Activated effector memory CD4-positive, alpha-beta T cell treated with Interleukin-2 at 50 U/mL for 16 hours (primary cell): ENCODE measurements at places on chromosomes 7 and 10.

DNA sequence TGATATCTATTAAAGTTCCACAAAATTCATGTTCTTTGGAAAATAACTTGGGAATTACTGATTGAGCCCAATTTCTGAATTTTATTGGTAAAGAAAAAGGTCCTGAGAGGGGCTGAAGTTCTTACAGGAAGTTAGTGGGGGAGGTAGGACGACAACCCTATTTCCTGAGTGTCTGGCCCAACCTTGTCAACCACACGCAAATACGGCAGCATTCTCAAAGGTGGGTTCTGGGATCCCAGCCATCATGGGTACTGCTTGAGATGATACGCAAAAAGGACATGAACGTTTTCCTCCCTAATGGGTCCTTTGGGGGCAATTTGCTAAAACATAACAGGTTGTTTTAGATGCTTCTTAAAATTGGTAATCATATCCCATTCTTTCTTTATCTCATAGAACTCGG lies 2.7 kb upstream of the PDCD4 start:
- peak; percentile 43 for DNase-seq

GRCh38 chr10:78527296-78527695 lies 493.6 kb downstream of the RPS24 start:
- no peak for DNase-seq

- no peak for DNase-seq
These were observed 4.7 kb upstream of the HGF start for GRCh38 chr7:81774551-81774950.

GRCh38 chr7:142111499-142111898 lies at the start of gene MGAM2:
Gene MGAM2 (plus strand): TSS chr7:142111718. CDS start chr7:142116874, 5,156 bp downstream.
- DNase-seq = no peak

DNA sequence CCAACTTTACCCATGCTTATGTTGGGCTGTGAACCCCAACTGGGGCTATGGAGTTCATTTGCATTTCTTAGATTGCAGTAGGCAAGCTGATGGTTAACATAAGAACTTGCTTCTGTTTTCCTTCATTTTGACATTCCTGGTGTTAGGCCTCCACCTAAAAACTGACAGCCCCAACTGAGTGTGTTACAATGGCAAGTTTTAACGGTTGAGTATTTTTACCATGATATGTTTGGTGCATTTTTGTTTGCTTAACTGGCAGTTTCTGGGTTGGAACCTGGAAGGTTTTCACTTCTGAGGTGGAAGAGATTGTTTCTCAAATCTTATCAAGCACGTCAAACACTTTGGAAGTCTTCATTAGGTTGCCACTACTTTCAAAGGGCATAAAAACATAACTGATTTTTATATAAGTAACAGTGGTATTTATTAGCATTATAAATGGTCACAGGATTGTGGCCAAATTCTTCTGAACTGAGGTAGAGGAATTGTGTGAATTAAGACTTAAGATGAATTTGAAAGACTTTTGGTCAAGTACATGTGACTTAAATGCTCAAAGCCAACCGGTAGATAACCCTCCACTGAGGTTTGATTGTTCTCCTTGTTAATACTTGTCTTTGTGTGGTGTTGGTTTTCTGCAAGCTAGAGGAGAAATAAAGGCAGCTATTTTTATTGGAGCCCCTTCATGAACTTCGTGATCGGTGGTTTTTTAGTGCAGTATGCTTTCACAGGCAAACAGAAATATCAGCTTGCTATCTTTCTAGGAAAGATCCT lies 2.8 kb downstream of the BMI1 start:
- no peak for DNase-seq

- DNase-seq = no peak
These were observed 52.8 kb downstream of the DDC start for GRCh38 chr7:50512384-50512783.

GRCh38 chr7:90180011-90180585 lies 25.8 kb downstream of the STEAP1 start:
- no peak for DNase-seq

- DNase-seq = no peak
These were observed 139.7 kb downstream of the ATE1 start for GRCh38 chr10:121788115-121788514.

- DNase-seq = no peak
These were observed 94.9 kb upstream of the ZNF438 start for GRCh38 chr10:31126593-31126992.

- DNase-seq = no peak
These were observed 2.4 kb upstream of the MKLN1 start for GRCh38 chr7:131325179-131325840.

- DNase-seq = no peak
These were observed 104.2 kb downstream of the ANKRD7 start for GRCh38 chr7:118328505-118329211.

- no peak for DNase-seq
These were observed 75.9 kb downstream of the CREB5 start for GRCh38 chr7:28488061-28488791.

GRCh38 chr10:62655337-62655994 lies 149.1 kb upstream of the ADO start:
- DNase-seq = no peak

DNA sequence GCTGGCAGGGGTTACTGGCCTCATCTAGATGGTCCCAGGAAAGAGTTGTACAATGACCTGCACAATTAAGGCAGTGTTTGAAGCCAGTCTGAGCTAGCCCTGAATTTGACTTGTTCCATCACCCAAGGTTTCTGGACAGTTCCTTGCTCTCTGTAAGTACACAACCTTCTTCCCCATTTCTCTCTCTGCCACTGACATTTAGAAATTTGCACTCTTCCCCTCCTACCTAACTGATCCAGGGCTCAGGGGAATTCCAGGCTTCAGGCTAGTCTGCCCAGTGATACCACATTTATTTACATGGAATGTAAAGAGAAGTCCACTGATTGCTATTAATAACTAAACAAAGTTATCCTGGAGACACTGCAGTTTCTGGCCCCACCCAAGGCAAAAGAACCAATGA lies 139.0 kb upstream of the GPR26 start:
- no peak for DNase-seq

- DNase-seq = no peak
These were observed 38.4 kb downstream of the ANK3 start for GRCh38 chr10:60351191-60351853.

GRCh38 chr7:12031638-12032037 lies 179.5 kb upstream of the TMEM106B start:
- DNase-seq = no peak

DNA sequence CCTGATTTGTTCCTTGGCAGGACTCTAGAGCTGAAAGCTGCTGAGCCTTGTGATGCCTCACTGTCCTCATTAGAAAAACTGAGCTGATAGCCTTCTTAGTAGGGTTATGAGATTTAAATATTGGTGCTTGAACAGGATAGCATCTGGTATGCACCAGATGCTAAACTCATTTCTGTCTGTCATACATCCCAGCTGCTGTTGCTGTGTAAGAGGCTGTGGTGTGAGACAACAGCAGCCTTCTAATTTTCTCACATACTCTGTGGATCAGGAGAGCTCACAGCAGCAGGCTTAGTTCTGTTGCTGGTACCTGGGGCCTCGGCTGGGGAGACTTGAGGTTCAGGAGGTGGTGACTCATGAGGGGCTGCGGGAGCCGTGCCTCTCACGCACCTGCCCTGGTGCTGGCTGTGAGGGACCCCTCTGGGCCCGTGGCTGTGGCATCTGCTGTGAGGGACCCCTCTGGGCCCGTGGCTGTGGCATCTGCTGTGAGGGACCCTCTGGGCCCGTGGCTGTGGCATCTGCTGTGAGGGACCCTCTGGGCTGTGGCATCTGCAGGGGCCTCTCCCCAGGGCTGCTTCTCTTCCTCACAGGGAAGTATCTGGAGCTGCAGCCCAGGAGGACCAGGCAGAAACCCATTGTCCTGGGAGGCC lies 12.5 kb downstream of the DYNC2I1 start:
- DNase-seq = no peak

DNA sequence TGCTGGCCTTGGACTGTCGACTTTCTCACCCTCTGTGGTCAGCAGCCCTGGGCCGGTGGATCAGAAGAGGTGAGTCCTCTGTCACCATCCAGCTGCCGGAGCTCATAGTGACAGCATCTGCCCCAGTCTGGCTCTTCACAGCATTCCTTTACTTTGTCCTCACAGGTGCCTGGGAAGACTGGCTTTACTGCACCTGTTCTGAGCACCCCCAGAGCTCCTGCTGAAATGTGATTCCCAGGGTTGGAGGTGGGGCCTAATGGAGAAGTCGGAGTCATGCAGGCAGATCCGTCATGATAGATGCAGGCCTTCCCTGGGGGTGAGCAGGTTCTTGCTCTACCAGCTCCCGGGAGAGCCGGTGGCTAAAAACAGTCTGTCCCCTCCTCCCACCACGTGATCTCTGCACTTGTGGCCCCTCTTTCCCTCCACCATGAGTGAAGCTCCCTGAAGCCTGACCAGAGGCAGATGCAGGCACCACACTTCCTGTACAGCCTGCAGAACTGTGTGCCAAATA lies 171.5 kb downstream of the ZMYND11 start:
- DNase-seq = no peak

DNA sequence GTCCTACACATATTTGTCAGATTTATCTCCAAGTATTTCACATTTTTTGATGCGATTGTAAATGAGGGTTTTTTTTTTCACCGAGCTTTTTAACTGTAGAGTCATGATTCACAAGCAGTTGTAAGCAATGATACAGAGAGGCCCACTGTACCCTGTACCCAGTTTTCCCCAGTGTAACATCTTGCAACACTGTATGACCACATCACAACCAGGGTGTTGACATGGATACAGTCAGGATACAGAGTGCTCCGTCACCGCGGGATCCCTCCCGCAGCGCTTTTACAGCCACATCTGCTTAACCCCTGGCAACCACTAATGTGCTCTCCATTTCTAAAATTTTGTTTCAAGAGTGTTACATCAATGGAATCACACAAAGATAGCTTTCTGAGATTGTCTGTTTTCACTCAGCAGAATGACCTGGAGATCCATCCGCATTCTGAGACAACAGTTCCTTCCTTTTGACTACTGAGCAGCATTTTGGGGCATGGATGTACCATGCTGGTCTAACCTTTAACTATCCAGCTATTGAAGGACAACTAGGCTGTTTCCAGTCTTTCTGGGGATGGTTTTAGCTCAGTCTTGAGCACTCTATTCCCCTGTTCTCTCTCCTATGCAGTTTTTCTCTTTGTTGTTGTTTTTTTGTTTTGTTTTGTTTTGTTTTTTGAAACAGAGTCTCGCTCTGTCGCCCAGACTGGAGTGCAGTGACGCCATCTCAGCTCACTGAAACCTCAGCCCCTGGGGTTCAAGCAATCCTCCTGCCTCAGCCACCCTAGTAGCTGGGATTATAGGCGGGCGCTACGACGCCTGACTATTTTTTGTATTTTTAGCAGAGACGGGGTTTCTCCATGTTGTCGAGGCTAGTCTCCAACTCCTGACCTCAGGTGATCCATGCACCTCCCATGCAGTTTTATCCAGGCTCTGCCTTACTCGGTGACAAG lies 25.9 kb downstream of the GPRIN2 start:
- no peak for DNase-seq

GRCh38 chr7:151131592-151132293 lies 35.8 kb downstream of the GBX1 start:
- no peak for DNase-seq

DNA sequence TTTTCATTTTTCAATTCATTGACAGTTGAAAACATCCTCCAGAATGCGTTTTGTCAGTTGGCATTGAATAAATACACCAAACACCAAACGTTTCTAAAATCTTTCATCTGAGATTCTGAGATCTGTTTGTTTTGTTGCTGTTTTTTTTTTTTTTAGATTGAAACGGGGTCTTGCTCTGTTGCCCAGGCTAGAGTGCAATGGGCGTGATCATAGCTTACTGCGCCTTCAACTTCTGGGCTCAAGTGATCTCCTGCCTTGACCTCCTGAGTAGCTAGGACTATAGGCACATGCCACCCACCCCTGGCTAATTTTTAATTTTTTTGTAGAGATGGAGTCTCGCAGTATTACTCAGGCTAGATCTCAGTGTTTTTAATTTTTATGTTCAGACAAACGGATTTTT lies 30.7 kb downstream of the ZRANB1 start:
- no peak for DNase-seq

GRCh38 chr7:98483964-98484545 lies 83.2 kb upstream of the BAIAP2L1 start:
- no peak for DNase-seq

GRCh38 chr10:101135141-101136006 lies 4.3 kb downstream of the TLX1 start:
- no peak for DNase-seq

DNA sequence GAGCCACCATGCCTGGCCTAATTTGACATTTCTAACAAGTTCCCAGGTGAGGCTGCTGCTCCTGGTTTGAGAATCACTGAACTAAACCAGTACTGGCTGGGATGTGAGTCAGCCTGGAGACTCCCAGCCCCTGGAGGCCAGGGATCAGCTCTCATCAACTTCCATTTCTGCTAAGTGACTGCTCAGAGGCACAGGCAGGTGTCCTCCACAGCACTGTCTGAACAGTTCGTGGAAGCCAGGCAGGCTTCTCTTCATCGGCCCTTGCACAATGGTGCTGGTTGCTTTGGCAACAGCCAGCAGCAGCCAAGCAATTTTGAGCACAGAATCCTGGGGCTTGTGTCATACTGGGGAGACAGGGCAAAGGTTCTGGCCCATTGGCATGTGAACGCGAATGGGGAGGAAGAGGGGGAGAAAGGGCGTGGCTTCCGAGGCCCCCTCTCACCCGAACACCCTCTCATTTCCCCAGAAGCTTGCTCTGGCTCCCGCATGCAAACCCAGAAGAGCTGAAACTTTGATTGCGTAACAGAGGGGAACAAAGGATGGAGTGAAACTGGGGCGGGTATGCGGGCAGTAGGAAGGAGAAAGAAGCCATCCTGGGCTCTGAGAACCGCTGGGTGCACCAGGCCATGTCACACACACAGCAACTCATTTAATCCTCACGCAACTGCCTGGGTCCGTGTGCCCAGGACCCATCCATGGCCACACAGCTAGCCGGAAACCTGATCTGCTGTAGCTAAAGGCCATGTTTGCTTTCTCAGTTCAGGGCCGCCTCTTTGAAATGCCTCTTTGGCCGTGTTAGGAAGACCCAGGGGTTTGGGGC lies 9.0 kb upstream of the POR start:
- no peak for DNase-seq

DNA sequence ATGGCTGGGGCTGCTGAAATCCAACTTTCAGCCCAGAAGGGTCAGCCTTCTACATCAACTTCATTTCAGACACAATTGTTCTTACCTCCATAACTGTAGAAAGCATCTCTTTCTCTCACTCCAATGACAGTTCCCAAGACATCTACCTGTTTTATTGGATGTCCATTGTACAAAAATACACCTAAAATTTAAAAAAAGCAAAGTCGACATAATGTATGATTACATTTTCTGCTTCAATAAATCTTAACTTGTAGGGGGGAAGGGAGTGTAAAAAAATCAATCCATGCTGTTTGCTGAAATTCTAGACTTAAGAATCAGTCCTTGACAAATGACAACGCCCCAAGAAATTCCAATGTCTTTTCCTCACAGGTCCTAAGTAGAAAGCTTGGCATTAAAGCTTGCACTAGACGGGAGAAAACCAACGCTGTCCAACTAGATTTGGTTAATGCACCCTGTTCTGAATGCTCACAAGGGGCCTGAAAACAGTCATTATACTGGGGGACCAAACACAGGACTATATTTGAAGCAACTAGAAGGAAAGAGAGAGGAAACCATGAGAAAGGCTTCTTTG lies 7.5 kb downstream of the STN1 start:
- DNase-seq = no peak

GRCh38 chr7:137774793-137775201 lies 72.0 kb downstream of the DGKI start:
- DNase-seq = no peak
